NCI-H345 (cell line): ENCODE measurements at places on chromosomes 7 and 10.

GRCh38 chr10:62467527-62467926 is 93.4 kb downstream of the ZNF365 start:
- no peak for DNase-seq

DNA sequence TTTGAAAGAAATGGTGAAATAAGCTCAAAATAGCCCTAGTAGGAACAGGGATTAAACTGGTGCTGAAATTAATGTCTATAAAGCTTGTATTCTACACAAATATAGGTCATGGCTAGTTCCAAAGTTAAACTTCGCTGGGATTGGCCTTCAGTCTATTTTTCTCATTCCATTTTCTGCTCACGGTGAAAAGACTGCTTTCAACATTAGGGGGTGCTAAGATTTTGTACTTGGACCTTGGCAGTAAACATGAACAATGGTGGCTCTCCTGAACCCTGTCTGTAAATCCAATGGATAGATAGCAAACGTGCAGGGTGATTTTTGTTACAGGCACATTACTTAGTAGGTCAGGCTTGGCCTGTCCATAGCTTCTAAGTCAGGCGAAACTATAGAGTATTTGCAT is 36.0 kb upstream of the RSU1 start:
- no peak for DNase-seq

GRCh38 chr10:42654419-42654818 is 16.0 kb upstream of the ZNF33B start:
- no peak for DNase-seq

DNA sequence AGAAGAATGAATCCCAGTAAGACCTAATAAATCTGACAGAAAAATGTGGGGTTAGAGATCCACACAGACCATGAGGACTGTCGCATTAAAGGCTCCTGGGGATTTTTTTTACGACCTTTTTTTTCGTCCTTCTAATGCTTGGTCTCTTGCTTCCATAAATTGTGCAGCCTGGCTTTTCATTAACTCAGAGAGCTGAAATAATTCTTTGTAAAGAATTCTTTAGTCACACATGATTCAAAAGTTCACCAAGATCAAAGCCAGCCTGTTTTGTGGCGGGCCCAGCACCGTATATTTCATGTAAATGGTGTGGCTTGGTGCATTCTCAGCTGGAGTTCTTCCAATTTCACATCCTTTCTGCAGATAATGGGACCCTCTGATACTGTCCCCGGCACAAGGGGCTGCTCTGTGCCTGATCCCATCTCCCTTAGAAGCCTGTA is 206.6 kb upstream of the BMPER start:
- no peak for DNase-seq

DNA sequence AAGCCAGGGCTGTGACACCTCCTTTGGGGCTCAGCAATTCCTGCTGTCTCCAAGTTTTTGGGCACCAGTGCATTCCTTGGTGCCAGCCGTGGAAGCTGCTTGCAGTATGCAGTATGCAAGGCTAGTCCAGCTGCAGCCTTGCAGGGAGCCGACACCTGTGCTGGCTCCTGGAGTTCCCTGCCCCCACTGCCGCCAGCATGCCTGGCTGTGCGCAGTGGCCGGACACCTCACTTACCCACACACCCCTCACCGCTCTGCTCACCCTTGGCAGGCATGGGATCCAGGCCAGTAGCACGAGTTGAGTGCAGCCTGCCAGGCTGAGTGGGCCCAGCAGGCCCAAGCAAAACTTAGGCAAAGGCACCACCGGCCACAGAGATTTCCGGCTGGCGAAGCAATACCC is 77.4 kb downstream of the SAMD9 start:
- no peak for DNase-seq
